ENCODE measurements at places on chromosomes 7 and 10.

GRCh38 chr7:83852136-83852535 lies 203.2 kb upstream of the SEMA3E start:
- DNase-seq = no peak

GRCh38 chr10:131725581-131726069 lies 175.2 kb upstream of the PPP2R2D start:
- DNase-seq = no peak

GRCh38 chr10:124564881-124565280 lies 103.3 kb downstream of the LHPP start:
- DNase-seq = no peak

- no peak for DNase-seq
Measured at GRCh38 chr7:117112640-117113039, 159.3 kb downstream of the ST7 start.

- DNase-seq = no peak
Measured at GRCh38 chr7:68955656-68956055, 642.6 kb upstream of the AUTS2 start.

DNA sequence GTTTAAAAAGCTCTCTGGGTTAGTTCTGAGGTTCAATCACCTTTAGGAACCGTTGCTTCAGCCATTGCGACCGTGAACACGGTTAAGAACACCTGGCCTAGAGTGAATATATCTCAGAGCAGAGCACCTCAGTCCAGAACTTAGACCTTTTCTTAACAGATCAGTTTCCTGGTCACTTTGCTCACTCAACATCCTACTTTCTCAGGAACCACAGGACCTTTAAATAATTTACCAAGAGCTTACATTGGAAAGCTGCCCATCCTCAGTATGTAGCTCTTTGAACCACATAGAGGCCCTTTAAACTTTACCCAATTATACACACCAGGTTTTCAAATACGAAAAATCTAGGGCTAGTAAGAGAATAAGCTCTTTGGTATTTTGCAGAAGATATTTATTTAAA lies 153.2 kb downstream of the NRBF2 start:
- no peak for DNase-seq

GRCh38 chr7:30226614-30227268 lies 57.7 kb upstream of the ZNRF2 start:
- DNase-seq = no peak

Data from stimulated activated CD4-positive, alpha-beta T cell treated with anti-CD3 and anti-CD28 coated beads, Interleukin-12 subunit alpha, Interleukin-12 subunit beta, amount 100 ng/mL, for 24 hours (primary cell).